ENCODE measurements at places on chromosomes 11 and 22.
A peak's percentile ranks its signal among the peaks of the same experiment; 100 is the strongest.

GRCh38 chr11:115455613-115456012 is 48.6 kb downstream of the CADM1 start:
- DNase-seq: no peak

DNA sequence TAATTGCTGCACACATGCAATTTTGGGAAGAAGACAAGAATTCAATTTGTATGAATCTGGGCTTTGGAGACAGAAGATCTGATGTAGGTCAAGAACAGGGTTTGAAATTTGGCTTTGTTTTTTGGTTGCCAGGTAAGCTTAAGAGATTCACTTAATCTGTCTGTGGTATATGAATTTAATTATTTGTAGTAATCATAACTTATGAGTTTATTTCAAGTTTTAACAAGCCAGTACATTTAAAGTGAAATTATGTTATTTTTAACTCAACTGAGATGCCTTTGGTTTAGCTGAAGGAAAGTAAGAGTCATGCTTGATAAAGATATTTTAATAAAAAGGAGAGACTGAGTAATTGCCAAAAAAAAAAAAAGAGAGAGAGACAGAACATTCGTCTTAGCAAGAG is 384.1 kb downstream of the LUZP2 start:
- no peak for DNase-seq

DNA sequence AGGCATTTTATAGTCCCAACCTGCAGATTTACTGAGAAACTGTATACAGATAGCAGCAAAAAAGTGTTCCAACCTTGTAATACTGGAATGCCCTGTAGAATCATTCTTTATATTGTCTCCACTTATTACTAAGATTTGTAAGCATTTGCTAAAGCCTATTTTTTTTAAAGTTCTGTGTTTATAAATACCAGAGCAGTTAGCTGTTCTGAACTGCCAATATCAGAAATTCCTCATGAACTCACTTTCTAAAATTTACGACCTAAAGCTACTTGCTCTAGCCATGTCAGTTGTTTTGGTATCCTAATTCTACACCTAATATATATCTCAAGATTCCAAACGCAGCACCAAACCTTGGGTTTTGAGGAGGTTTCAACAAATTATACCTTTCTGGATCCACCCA is 103.2 kb downstream of the C11orf65 start:
- no peak for DNase-seq

- no peak for DNase-seq
Observed at GRCh38 chr22:19173047-19174035, 5.2 kb downstream of the SLC25A1 start.

DNA sequence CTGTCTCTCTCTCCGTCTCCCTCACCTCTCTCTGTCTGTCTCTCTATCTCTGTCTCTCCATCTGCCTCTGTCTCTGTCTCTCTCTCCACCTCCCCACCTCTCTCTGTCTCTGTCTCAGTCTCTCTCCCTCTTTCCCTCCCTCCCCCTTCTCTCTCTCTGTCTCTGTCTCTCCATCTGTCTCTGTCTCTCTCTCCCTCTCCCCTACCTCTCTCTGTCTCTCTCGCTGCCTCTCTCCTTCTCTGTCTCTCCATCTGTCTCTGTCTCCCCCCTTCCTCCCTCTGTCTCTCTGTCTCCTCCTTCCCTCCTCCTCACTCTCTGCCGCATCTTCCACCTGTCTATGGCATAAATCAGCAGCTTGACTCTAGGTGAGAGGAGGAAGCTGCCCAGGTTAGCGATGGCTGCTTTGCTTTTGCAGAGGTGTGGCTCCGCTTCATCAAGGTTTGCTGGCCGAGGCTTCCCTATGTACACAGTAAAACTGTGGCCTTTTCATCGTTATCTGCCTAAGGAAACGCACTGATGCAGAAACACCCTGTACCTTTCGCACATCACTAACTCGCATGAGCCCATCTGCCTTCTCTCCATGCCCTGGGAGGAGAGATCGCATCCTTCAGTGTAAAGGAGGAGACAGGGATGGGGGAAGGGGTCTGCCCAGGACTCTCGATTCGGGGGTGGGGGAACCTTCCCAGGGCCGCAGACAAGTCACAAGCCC is 44.5 kb downstream of the ANO1 start:
- no peak for DNase-seq

DNA sequence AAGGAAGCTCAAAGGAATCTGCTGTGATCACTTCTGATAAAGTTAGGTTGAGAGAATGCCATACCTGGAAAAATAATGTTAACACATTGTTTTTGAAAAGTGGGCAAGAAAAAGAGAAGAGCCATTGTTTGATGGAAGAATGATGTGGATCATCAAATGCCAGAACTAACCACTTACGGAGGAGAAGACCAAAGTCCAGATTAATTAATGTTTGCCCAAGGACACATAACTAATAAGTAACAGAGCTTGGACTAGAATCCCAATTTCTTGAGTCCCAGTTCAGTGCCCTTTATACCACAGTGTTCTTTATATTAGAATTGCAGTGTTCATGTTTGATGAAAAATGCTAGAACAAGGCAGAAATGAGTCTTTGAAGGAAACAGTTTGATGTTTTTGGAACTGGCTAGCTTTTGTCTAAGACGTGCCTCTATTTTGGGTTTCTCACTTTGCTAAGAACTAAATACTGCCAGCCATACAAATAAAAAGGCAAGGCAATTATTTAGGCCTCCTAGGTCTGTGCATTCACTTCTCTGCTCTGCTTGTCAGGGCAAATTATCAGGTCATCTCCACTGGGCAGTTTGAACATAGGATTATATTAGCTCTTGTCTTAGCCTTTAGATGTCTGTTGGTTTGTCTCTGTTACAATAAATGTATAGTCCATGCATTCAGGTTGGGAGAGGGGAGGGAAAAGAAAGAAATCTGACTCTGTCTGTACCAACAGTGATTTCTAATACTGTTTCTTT is 72.3 kb downstream of the TRIM44 start:
- DNase-seq: no peak

- DNase-seq: no peak
Observed at GRCh38 chr11:118006153-118006534, 19.9 kb downstream of the IL10RA start.

GRCh38 chr22:24592851-24593558 is at the start of gene LRRC75B:
Gene LRRC75B, minus strand, starts transcription at chr22:24593073. Its CDS starts 34 bp downstream, at chr22:24593039.
- DNase-seq: peak; percentile 97

DNA sequence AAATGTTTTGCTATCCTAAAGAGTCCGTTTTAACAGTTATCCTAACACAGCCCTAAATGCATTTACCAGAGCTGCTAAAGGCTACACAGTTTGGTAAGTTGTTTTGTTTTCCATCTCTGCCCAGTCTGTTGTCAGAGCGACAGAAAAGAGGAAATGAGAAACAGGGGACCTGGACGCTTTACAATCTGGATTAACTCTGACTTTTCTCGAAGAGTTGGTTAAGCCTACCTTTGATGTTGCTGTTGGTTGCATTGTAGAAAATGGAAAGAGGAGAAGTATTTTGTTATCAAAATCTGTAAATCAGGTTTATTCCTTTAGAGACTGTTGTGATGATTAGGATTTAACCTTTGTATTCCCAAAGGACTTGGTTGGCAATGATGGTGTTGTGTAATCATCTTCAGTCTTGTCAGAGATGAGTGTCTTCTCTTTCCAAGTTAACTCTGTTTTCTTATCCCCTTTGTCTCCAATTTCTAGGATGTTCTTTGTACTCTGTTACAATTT is 481 bp downstream of the ANGPTL5 start:
- no peak for DNase-seq

DNA sequence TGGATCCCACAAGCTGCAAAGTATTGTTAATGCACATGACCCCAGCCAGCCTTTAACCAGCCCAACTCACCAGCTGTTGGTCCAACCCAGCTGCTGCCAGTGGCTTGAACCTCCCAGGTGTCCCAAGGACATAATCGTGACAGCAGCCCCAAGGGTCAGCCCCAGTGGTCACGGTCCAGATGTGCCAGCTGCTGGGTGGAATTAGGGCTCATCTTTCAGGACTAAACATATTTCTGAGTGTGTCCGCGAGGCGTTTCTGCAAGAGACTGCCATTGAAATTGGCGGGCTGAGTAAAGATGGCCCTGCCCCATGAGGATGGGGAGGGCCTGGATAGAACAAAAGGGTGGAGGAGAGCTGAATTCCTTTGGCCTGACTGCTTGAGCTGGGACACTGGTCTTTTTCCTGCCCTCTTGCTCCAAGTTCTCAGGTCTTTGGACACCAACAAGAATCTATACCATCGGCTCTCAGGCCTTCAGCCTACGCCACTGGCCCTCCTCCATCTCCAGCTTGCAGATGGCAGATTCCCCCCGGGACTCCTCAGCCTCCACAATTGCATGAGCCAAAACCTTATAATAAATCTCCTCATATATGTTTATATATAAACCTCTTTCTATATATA is 240.2 kb downstream of the MN1 start:
- no peak for DNase-seq

GRCh38 chr11:55967914-55968313 is 1.8 kb downstream of the OR10AG1 start:
- DNase-seq: no peak

DNA sequence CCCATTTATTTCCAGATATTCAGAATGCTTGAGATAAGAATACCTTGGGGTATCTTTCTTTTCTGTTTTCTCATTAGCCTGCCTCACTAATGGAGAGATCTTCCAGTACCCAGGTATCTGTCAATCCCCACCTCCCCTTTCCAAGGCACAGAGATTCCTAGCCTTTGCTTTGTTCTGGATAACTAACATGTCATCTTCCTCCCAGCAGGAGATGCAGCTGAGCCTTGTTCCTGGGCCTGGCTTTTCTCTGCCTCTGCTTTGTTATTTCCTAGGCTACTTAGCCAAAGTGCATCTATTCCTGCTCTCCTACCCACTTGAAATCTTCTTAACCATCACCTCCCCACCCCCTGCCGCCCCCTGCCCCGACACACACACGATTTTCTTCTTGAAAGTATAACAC is 297.1 kb downstream of the NELL1 start:
- no peak for DNase-seq

DNA sequence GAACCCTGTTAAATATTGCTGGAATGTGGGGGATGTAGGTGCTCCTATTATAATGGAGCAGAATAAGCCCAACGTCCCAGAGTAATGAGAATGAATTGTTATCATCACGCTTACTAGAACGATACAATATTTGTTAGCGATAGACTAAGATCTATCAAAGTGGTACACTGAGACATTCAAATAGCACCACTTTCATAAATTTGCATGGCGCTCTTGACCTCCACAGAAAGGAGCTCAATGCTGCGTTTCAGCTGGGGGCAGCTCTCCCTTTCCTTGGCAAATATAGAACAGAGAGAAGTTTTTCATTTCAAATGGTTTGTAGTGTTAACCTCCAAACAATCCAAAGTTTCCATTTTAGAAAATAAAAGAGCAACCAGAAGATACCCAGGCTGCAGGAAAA is 38.2 kb upstream of the BLID start:
- DNase-seq: no peak
